ENCODE measurements at places on chromosomes 12 and 14. TPM values are rescaled to one million over a fixed set of nuclear protein-coding genes. Genes with fewer than 3 reads are reported as not detected.

The OR6C75 gene
- not detected for total RNA-seq

The ART4 gene
- not detected for total RNA-seq

The PTPN11 gene
- 97.0 TPM for total RNA-seq

The GPR84 gene
- total RNA-seq, result not detected

The OR6C2 gene
- not detected for total RNA-seq

The MDM1 gene
- 14.6 TPM for total RNA-seq

The AICDA gene
- not detected for total RNA-seq

The SRSF9 gene
- 172 TPM for total RNA-seq

The DAO gene
- not detected for total RNA-seq

Data from LHCN-M2 (cell line).